ENCODE measurements at places on chromosomes 16 and 17.

DNA sequence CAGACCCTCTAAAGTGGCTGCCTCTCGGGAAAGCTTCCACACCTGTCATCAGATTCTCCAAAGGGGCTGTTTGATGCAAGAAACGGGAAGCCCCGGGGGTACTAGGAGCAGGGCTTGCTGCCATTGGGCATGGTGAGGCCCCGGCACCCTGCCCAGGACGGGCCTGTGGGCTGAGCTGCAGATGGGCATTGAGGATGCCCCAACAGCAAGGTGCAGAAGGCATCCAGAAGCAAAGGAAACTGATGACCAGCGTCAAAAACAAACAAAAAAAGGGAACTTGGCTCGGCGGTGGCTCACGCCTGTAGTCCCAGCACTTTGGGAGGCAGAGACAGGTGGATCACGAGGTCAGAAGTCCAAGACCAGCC lies 1.5 kb upstream of the LIMD2 start:
- no peak for DNase-seq

DNA sequence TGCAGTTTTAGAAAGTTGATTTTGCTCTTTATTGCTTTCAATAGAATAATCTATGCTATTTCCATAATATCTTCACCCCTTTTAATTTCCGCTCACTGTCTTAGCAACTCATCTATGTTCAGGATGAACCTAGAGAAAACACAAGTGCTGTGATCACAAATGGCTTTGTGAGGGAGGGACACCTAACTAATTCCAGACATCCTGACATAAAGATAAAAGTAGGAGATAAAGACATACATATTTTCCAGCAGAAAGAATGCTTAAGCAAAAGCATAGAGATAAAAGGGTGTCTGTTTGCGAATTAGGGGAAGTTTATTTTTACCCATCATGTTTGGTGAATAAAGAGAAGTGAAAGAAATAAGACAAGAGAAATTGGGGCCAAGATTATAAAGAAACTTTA lies 254.2 kb downstream of the KCNJ2 start:
- DNase-seq: no peak

- no peak for DNase-seq
These were observed 177.7 kb downstream of the TMEM132E start for GRCh38 chr17:34757106-34757505.

GRCh38 chr16:54890381-54890780 lies 40.3 kb upstream of the IRX5 start:
- no peak for DNase-seq

DNA sequence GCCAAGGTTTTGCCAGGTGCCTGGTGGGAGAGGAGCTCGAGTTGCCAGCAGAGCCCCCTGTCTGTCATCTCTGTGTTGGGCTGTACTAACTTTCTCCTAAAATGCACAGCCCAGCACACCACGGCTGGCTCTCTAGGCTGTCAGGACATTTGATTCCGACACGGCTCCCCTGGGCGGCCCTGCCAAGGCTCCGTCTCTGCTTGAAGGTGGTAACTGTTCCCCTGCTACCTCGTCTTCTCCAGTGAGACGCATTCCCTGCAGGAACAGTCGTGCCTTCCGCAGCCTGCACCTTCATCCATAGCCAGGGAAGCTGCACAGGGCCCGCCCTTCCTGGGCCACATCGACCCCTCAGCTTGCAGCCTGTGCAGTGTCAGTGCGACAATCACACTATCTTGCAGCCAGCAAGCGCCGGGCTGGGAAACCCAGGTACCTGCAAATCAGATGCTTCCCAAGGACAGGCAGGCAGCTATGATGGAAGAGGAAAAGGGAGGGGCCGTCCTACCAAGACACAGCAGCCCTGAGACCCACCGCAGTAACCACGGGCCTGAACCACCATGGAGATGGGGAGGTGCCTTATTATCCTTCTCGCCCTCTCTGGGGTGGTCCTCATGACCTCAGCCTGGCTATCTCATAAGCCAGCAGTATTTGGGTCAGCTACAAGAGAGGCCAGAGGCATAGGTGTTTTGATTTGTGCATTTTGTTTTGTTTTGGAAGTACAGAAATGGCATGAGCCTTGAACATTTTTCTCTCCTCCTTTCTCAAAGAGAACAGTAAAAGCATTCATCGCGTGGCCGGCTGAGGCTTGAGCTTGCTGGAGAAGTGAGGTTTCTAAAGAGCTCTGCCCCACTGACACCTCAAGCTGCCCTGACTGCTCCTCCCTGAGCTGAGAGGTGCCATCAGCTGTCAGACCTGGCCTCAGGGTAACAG lies 361.7 kb upstream of the TNRC6C start:
- no peak for DNase-seq

All from GDM1 (cell line).